ENCODE measurements at places on chromosomes 5 and 9.

DNA sequence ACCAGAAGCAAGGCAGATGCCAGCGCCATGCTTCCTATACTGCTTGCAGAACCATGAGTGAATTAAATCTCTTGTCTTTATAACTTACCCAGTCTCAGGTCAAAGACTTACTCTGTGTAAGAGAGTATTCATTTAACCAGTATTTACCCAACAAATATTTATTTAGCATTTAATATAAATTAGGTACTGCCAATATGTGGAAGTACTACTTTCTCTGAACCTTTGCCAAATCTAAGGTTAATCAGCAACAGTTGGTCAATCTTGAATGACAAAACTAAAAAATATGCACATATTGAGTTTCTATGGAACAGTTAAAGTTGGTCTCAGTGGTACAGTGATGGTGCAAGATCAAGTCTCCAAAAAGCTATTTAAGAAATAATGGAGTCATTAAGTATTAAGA lies 155.9 kb upstream of the CCNG1 start:
- no peak overlapping the region for H3K27ac ChIP-seq
- H3K4me1 ChIP-seq: no peaks in the 10 kb centered on the region
- H3K36me3 ChIP-seq: no peaks in the 10 kb centered on the region
- H3K27me3 ChIP-seq: peaks cover 12% of the 10 kb centered on the region
- no peak overlapping the region for H3K4me3 ChIP-seq

DNA sequence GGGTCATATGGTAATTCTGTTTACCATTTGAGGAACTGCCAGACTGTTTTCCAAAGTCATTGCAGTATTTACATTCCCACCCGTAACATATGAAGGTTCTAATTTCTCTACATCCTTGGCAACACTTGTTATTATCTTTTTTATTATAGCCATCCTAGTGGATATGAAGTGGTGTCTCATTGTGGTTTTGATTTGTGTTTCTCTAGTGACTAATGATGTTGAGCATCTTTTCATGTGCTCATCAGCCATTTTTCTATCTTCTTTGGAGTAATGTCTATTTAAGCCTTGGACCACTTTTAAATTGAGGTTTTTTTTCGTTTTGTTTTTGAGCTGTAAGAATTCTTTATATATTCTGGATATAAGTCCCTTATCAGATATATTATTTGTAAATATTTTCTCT lies 132.8 kb upstream of the RUSC2 start:
- peaks cover 1% of the 10 kb centered on the region for H3K36me3 ChIP-seq
- no peak overlapping the region for H3K27ac ChIP-seq
- H3K4me3 ChIP-seq: no peak overlapping the region
- no peaks in the 10 kb centered on the region for H3K27me3 ChIP-seq

DNA sequence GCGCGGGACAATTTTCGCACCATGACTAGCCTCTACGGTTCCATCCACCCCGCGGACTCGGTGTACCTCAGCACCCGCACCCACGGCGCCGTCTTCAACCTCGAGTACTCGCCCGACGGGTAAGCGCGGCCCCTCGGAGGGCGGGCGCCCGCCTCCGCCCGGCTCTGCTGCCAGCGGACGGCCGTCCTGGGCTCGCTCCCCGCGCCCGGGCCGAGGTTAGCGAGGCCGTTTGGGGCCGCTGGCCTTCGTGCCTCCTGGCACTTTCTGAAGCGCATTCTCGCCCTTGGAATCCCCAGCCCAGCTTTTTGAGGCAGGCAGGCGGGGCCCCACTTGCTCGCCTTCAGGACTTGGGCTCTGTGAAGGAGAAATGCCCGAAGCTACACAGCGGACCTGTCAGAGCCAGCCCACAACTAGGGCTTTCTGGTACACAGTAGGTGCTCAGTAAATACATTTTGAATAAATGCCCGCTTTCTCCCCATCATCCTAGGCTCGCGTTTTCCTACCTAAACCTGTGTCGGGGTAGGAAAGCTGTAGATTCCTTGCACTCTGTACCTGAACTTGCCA lies 772 bp downstream of the DCAF10 start:
- peaks cover 31% of the 10 kb centered on the region for H3K4me1 ChIP-seq
- no peaks in the 10 kb centered on the region for H3K27me3 ChIP-seq
- peak overlapping the region; percentile 80 for H3K27ac ChIP-seq
- H3K36me3 ChIP-seq: peaks cover 5% of the 10 kb centered on the region
- DNase-seq: no peak

- peaks cover 10% of the 10 kb centered on the region for H3K4me1 ChIP-seq
- no peak overlapping the region for H3K4me3 ChIP-seq
- no peak overlapping the region for H3K27ac ChIP-seq
- H3K27me3 ChIP-seq: no peaks in the 10 kb centered on the region
- no peaks in the 10 kb centered on the region for H3K36me3 ChIP-seq
- peak; percentile 79 for DNase-seq
Measured at GRCh38 chr9:129283705-129284606, 105.9 kb upstream of the IER5L start.
